ENCODE measurements at places on chromosomes 7 and 10.

GRCh38 chr10:103958996-103959395 is 7.9 kb upstream of the SLK start:
- no peaks in the 10 kb centered on the region for H3K4me1 ChIP-seq
- H3K36me3 ChIP-seq: no peaks in the 10 kb centered on the region
- DNase-seq: no peak
- no peaks in the 10 kb centered on the region for H3K27me3 ChIP-seq
- H3K4me3 ChIP-seq: no peak overlapping the region

GRCh38 chr7:128863433-128863989 is 855 bp downstream of the ATP6V1F start:
- DNase-seq: no peak
- H3K4me3 ChIP-seq: peak overlapping the region; percentile 71
- H3K27ac ChIP-seq: no peak overlapping the region
- no peaks in the 10 kb centered on the region for H3K36me3 ChIP-seq
- no peaks in the 10 kb centered on the region for H3K4me1 ChIP-seq
- no peaks in the 10 kb centered on the region for H3K27me3 ChIP-seq

GRCh38 chr10:102745157-102745556 is 1.4 kb downstream of the WBP1L start:
- H3K4me1 ChIP-seq: no peaks in the 10 kb centered on the region
- no peaks in the 10 kb centered on the region for H3K36me3 ChIP-seq
- no peaks in the 10 kb centered on the region for H3K27me3 ChIP-seq
- peak overlapping the region; percentile 57 for H3K4me3 ChIP-seq
- no peak overlapping the region for H3K27ac ChIP-seq

DNA sequence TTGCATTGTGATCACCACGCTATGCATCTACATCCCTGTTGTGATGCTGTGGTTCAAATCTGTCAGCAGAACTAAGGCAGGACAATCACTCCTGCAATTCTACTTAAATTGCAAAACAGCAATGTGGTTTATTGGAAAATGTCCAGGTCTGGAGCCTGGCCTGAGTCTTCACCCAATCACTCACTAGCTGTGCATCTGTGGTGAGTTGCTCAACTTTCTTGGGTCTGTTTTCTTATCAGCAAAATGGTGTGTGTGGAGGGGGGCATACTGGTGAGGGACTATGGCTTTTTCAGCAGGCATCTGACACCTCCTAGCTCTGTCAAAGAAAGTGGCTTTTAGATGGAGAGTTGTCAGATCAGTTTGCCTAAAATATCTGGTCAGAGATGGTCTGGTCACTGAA is 108.3 kb upstream of the FEZF1 start:
- H3K27me3 ChIP-seq: no peaks in the 10 kb centered on the region
- H3K36me3 ChIP-seq: no peaks in the 10 kb centered on the region
- no peak for DNase-seq
- H3K4me1 ChIP-seq: no peaks in the 10 kb centered on the region
- H3K4me3 ChIP-seq: no peak overlapping the region
- no peak overlapping the region for H3K27ac ChIP-seq

DNA sequence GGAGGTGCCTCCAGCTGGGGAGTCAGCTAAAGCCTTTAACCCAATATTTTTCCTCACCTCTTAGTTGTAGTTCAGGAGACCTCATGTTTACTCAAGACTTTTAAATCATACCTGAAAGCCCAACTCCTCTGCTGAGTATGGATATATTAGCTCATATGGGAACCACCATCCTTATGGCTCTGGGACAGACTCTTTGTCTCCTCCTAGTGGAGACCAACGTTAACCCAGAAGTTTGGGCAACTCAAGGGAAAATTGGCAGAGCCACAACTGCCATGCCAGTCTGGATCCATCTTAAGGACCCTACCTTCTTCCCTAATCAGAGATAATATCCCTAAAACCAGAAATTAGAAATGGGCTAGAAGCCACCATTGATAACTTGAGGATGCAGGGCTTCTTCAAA is 80.8 kb downstream of the TMEM106B start:
- H3K4me1 ChIP-seq: no peaks in the 10 kb centered on the region
- no peak overlapping the region for H3K27ac ChIP-seq
- H3K27me3 ChIP-seq: peaks cover 1% of the 10 kb centered on the region

- H3K27ac ChIP-seq: no peak overlapping the region
- peak; percentile 23 for DNase-seq
Measured at GRCh38 chr10:132865171-132865631, 77.2 kb downstream of the CFAP46 start.

GRCh38 chr7:44838751-44839150 is 9.1 kb downstream of the H2AZ2 start:
- no peak overlapping the region for H3K27ac ChIP-seq
- H3K36me3 ChIP-seq: no peaks in the 10 kb centered on the region
- H3K4me3 ChIP-seq: no peak overlapping the region
- H3K27me3 ChIP-seq: no peaks in the 10 kb centered on the region
- no peak for DNase-seq

DNA sequence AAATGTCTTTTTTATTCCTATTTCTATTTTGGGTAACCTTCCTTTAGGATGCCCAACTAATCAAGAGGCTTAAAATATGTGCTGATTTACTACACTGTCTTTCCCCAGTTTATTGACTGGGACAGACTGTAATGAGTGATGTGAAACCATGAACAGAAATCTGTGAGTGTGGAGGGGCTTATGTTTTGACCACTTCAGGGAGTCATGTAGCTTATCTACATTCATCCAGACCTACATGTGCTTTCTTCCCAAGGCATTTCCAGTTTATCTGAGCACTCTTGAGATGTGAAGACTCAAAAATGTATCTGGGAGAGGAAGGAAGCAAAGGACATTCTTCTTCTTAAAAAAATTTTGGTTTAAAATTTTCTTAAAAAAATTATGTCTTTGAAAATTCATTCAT is 45.2 kb downstream of the STAM start:
- no peaks in the 10 kb centered on the region for H3K27me3 ChIP-seq
- no peaks in the 10 kb centered on the region for H3K36me3 ChIP-seq
- no peak overlapping the region for H3K27ac ChIP-seq
- no peak overlapping the region for H3K4me3 ChIP-seq
- H3K4me1 ChIP-seq: no peaks in the 10 kb centered on the region

All from aorta (tissue), 5 donors.